Tongue (tissue), 3 donors: ENCODE measurements at places on chromosomes 16 and 17. TPM values are rescaled to one million over a fixed set of nuclear protein-coding genes. Genes with fewer than 3 reads are reported as not detected.
A peak's percentile ranks its signal among the peaks of the same experiment; 100 is the strongest.

PGP gene
- total RNA-seq, result 18.2 TPM

CFAP97D1 gene
- not detected for total RNA-seq

DHRS7C gene
- 115 TPM for total RNA-seq

GRCh38 chr16:85878875-85879274 lies 20.1 kb upstream of the IRF8 start:
- DNase-seq, result no peak

GRCh38 chr17:49738456-49739163 lies 25.3 kb downstream of the FAM117A start:
- DNase-seq, result no peak

ZNF205 gene
- 11.4 TPM for total RNA-seq

CD68 gene
- total RNA-seq, result 2.4 TPM

- no peak for DNase-seq
Measured at GRCh38 chr17:29038085-29038795, 4.7 kb upstream of the PIPOX start.

- peak; percentile 66 for DNase-seq
Measured at GRCh38 chr16:19114359-19115147, 789 bp downstream of the ITPRIPL2 start.

DNA sequence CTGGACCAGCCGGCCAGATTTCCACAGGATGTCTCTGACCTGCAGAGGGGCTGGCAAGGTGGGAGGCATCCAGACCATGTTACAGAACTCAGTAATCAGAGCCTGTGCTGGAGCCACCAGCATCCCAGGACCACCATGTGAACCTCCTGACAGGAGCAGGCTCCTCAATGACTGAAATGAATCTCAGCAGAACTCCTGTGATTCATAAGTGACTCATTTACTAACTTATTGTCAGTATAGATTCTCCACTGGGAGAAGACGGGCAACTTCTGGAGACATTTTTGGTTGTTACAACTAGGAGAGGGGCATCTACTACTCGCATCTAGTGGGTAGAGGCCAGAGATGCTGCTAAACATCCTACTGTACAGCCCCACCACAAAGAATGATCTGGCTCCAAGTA lies 3.1 kb upstream of the WWOX start:
- DNase-seq, result no peak

TNP2 gene
- total RNA-seq, result not detected

- peak; percentile 91 for DNase-seq
Measured at GRCh38 chr16:1019231-1020090, 37.9 kb downstream of the SOX8 start.

- no peak for DNase-seq
Measured at GRCh38 chr17:71202449-71202848, 918.4 kb upstream of the SOX9 start.

- DNase-seq, result peak; percentile 98
Measured at GRCh38 chr17:51046514-51047384, 73.9 kb downstream of the SPAG9 start.

TBKBP1 gene
- total RNA-seq, result 11.4 TPM

DNA sequence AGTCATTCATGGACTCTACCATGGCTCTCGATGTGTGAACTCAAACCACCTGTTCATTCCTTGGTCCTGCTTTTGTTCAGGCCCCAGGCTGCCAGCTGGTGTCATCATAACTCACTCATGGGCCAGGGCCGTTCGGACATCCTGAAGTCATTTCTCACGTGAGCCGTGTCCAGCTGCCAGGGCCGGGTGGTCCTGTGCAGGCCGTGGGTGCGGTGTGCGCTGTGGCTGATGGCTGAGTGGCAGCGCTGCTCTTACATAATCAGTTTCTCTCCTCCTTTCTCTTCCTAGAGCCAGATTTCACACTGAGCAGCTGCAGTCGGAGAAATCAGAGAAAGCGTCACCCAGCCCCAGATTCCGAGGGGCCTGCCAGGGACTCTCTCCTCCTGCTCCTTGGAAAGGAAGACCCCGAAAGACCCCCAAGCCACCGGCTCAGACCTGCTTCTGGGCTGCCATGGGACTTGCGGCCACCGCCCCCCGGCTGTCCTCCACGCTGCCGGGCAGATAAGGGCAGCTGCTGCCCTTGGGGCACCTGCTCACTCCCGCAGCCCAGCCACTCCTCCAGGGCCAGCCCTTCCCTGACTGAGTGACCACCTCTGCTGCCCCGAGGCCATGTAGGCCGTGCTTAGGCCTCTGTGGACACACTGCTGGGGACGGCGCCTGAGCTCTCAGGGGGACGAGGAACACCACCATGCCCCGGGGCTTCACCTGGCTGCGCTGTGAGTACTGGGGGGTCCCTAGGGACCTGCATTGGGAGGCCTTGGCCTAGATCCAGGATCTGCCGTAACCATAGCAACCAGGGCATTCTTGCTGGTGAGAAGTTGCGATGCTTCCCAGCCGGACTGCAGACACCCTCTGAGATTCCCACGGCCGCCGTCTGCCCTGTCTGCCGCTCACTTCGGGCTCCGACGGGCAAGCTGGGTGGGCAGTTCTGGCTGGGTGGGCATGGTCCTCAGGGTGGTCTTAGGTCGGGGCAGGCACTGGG lies at the start of gene IL34:
TSS of gene IL34 (plus strand) at position 300 of the 982 bp plus-strand sequence. CDS start at position 689, 389 bp downstream.
- peak; percentile 77 for DNase-seq

GRCh38 chr17:47210105-47210504 lies 957 bp downstream of the MYL4 start:
- DNase-seq, result peak; percentile 79

ARHGAP44 gene
- total RNA-seq, result 3.4 TPM

MYADML2 gene
- 51.9 TPM for total RNA-seq

DNA sequence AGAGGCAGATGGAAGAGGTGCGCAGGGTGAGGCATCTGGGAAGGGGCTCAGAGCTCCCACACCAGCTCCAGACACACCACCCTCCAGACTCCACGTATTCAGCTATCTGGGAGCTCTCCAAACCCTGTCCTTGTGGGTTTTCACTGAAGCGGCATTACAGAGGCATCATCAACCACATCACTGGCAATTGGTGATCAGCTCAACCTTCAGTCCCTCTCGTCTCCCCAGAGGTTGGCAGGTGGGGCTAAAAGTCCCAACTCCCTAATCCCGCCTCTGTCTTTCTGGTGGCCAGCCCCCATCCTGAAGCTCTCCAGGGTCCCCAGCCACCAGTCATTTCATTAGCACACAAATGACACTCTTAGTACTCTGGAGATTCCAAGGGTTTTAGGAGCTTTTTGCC lies 123.9 kb downstream of the KCNJ12 start:
- DNase-seq, result no peak

DNA sequence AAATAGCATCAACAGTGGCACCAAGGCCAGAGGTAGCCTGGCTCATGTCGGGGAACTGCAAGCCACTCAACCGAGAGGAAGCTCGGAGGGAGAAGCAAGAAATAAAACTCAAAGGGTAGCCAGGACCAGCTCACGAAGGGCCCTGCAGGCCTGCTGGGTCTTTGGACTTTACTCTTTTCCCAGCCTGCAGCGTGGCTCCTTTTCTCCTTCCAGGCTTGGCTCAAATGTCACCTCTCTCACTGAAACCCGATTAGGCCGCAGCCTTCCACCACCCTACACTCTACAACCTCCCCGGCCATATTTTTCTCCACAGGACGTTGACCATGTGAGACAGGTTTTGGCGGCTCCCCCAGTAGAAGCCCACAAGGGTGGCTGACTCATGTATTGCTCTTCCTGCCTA lies 38.1 kb downstream of the CALB2 start:
- DNase-seq, result no peak

- DNase-seq, result no peak
Measured at GRCh38 chr17:32033223-32033622, 26.0 kb downstream of the LRRC37B start.

- no peak for DNase-seq
Measured at GRCh38 chr16:7440886-7441400, 108.3 kb downstream of the RBFOX1 start.

DNA sequence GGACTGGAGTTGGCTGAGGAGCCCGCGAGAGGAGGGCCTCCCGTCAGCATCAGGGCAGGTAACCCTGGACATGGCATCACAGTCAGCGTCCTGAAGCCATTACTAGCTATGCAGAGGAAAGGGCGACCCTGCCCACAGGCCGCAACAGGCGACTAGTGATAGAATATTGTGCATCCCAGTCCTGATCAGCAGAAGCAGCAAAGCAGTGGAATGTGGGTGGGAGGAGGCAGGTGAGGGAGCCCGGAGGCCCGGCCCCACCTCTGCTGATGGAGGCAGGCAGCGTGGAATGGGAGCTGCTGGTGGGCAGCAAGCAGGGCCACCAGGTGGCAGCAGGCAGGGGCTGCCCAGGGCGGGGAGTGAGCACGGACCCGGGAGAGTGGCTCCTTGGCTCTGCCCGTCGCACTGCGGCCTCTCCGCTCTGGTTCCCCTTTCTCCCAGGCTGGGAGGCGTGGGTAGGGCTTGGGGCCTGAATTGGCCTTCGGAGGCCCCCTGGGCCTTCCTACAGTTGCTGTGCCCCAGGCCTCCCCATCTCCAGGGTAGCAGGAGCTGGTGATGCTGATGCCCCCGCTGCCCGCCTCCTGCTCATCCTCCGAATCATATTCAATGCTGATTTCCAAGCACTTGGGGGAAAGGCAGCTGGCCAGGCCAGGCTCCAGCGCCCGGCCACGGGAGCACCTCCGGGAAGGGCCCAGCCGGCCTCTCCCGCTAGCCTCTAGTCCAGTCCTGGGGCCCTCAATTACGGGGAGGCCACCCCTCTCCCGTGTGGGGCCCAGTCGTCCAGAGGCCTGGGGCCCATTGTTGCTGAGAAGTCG lies 20.2 kb downstream of the TSPOAP1 start:
- no peak for DNase-seq

TEDC2 gene
- 3.4 TPM for total RNA-seq

DNA sequence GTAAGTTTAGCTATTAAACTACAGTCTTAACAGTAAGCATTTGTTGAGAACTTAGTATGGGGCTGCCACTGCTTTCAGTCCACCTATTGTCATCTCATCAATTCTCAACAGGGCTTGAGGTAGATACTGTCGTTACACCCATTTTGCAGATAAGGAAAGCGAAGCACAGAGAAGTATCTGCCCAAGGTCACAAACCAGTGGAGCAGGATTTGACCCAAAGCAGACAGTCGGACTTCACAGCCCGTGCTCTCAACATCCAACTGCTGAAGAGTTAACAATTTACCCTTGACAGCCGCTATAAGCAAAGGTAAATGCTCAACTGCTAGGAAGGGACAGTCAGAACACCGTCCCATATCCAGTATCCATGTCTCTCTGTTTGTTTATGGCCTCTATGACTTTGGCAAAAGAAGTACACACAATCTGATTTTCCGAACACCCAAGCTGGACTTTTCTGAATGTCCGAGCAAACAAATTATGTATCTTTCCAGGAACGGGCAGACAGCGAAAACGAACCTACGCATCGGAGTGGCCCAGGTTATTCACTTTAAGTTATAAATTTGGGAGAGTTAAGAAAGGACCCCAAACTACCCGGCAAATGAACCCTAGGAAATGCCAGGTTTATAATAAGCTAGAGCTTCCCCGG lies 1.2 kb downstream of the SIAH1 start:
- DNase-seq, result peak; percentile 44

LRRC46 gene
- total RNA-seq, result not detected

GRCh38 chr17:59601130-59601529 lies 18.6 kb upstream of the CLTC start:
- no peak for DNase-seq

DNA sequence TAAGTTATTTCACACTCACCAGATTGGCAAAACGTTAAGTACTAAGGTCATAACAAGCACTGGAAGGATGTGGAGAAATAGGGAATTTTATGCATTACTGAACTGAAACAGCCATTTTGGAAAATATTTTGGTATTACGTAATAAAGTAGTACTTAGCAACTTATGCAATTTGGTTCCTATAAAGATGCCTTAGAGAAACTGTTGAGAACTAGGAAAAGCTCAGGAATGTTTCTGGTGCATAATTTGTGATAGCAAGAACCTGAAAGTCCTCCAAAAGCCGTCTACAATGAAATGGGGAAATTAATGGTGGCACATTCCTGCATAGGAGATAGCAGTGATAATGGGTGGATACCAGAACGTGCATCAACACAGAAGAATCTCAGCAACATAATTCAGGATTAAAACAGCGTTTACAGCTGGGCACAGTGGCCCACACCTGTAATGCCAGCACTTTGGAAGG lies 472.5 kb downstream of the WWOX start:
- no peak for DNase-seq

DNA sequence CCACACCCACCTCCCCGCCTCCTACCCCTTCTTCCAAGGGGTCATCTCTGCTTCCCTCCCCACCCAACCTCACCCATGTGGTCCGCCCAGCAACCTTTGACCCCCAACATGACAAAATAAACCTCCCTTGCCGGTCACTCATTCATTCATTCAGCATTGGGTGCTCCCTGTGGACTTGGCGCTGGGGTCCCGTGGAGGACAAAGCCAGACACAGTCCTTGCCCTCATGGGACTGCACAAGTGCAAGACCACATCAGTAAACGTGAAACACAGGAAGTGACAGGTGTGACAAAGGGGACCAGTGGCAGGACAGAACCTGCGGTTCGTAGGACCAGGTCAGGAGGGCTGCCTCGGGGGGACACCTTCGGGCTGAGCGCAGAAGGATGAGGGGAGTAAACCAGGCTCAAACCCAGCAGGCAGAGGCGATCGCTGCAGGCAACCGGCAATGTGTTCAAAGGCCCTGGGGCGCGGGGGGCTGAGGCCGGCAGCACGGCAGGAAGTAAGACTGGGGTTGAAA lies 185.4 kb downstream of the SEC14L1 start:
- DNase-seq, result no peak

GRCh38 chr16:88494335-88495154 lies 41.5 kb downstream of the ZFPM1 start:
- DNase-seq, result no peak

DNA sequence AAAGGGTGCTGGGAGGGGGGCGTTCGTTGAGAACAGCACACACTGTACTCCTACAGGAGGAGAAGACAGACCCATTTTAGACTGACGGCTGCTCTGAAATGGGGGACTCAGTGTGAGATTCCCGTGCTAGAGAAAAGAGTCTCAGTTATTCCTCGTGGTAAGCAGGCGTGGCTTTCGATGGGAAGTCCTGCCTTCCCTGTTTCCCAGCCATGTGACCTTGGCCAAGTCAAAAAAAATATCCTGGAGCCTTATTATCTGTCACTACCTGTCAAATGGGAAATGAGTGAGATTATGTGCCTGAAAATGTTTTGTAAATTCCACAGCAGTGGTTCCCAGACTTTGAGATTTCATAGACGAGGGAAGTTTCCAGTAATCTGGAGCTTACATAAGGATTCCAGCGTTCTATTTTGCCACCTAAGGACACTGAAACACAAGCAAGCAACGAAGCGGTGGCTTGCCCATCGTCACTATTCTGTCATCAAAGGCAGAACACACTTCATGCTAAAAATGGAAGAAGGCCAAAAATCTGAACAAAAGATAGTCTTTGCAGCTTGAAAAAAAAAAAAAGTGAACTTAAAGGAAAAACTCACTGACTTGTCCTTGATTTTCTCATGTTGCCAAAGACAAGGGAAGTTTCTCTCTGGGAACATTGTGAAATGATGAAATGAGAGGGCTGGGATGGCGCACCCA lies 253.4 kb upstream of the RPL38 start:
- no peak for DNase-seq

CLDN9 gene
- total RNA-seq, result not detected

CA10 gene
- 1.2 TPM for total RNA-seq

GRCh38 chr16:66471716-66472393 lies 44.8 kb downstream of the BEAN1 start:
- no peak for DNase-seq

- no peak for DNase-seq
Measured at GRCh38 chr17:63075969-63076368, 109.9 kb downstream of the TANC2 start.
